ENCODE measurements at places on chromosomes 3 and 15.

DNA sequence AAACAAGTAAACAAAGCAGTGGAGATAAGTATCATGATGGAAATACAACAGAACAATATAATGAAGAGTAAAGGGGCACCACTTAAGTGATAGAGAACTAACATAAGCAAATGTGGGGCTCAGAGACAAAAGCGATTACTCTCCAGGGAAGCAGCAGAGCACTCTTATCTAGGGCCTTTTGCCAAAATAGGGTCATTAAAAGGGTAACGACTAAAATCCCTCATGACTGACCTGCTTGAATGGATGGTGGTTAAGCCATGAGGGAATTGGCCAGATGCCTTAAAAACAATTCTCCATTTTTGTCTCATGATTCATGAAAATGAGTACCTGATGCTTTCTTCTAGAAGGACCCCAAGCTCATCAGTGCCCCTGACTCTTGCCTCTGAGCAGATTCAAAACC lies 3.2 kb upstream of the SLC7A14 start:
- DNase-seq: no peak

DNA sequence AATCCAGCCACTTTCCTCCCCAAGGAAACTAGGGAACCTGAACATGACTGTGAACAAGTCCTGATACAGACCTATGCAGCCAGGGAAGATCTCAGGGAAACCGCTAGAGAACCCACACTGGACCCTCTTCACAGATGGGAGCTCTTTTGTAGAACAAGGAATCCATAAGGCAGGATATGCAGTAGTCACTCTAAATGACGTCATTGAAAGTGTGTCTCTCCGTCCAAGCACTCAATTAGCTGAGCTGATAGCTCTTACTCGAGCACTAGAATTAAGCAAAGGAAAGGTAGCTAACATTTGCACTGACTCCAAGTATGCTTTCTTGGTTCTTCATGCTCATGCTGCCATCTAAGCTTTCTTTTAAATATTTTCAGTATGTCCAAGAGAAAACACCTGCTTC lies 10.0 kb upstream of the SMCO1 start:
- no peak for DNase-seq

GRCh38 chr15:65176056-65176455 lies 9.1 kb downstream of the CLPX start:
- DNase-seq: no peak

DNA sequence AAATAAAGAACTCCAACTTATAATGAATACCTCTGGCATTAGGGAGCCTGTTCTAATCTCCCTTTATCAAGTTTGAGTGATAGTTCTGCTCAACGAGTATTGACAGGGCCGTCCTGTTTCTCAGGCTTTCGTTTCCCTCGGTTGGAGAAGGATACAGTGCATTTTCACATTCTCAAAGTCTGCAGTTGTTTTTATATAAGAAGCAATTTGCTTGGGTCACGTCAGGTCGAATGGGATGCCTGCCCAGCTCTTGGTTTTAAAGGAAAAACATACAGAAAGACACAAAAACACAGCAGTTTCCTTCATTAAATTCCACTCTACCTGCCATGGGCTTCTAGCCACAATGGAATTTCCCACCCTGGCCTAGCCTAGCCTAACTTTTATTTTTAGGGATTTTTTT lies 366.3 kb downstream of the TIGIT start:
- no peak for DNase-seq

- DNase-seq: no peak
These were observed 77.2 kb upstream of the VGLL4 start for GRCh38 chr3:11720917-11721411.

GRCh38 chr3:148840451-148840850 lies 12.8 kb downstream of the CPB1 start:
- DNase-seq: no peak

DNA sequence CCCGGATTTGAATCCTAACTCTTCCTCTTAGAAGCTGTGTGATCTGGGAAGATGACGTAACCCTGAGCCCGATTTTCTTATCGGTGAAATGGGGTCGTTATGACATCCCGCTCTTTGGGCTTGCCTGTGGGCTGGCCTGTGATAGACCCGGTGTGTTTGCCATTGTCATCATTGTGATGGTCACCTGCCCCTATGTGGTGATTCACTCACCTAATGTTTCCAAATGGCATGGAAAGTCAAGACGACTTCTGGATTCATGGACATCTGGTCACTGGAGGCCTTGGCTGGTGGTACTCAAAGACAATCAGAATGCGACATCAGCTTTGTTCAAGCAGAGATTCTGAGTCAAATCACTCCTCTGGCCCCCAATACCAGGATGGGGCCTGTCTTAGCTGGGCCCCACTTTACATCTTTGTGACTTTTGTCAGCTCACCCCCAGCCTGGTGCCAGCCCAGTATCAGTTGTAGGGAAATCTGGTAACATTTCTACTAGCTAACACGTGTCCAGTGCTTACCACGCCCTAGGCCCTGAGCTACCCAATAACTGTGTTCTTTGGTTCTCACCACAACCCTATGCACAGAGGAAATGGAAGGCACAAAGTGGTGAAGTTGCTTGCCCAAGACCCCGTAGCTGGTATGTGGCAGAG lies 2.8 kb downstream of the TMEM43 start:
- no peak for DNase-seq

DNA sequence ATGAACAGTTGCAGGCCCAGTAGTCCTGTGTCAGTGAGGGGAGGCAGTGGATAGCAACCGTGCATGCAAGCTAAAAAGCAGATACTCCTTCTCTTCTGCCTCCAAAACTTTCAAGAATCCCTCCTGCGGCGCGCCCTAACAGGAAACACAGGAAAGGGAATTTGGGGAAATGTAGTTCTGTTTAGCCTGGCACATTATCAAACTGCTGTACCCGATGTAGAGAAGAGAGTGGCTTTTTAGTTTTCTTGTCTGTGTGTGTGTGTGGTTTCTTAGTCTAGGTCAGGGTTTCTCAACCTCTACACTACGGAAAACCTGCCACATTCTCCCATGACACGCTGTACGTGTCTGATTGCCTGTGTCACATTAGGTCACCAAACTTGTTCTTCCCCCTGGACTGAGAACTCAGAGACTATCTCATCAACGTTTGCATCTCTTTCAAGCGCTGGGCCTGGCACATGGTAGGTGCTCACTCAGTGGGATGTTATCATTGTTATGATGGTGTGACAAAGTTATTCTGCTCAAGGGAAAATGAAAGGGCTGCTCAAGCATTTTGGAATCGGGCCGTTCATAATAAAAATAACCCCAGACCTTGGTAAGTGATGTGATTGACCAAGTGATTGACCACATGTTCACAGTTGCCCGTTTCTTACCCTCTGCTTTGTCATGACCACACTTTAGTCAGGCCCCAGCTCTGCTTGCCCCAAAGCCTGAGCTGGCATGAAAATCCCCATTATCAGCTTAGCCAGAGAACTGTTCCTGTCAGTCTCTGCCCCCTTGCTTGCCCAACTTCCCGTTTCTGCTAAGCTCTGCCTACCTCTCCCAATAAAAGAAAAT lies 33.2 kb downstream of the TM4SF4 start:
- no peak for DNase-seq

GRCh38 chr15:36994790-36995189 lies 105.6 kb downstream of the MEIS2 start:
- no peak for DNase-seq

DNA sequence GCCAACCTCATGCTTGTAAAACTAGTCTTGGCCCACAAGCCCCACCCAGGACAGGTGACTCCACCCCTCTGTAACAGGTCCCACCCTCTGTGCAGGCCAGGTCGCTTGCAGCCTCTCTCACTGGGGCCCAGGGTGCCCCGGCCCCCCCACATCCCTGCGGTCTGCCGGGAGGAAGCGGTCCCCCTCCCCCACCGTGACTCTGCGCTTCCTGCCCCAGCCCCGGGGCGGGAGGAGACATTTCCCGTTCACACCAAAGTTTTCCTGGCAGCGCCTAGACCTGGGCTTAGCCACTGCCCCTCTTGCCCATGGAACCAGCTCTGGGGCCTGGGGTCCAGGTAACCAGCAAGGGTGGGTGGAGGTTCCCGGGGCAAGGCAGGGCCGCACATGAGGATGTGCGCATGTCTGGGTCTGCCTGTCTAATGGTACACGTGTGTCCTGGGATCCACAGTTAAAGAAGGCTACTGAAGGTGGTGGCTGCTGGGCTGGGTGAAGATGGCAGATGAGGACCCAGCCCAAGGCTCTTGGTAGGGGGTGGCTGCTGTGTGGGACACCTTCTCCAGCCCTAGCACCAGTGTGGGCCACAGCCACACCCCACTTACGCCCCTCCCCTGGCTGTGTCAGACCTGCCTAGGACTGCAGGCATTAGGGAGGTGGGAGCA lies 8.4 kb downstream of the NBEAL2 start:
- no peak for DNase-seq
